NCI-H748 treated with DMSO at 0.1 percent for 48 hours (cell line): ENCODE measurements at places on chromosomes 5 and 9.

- DNase-seq: no peak
Measured at GRCh38 chr9:89386797-89387196, 68.5 kb downstream of the SECISBP2 start.

- DNase-seq: no peak
Measured at GRCh38 chr9:78023003-78023741, 8.4 kb downstream of the GNAQ start.

GRCh38 chr9:121141706-121142105 is 60.0 kb downstream of the RAB14 start:
- DNase-seq: no peak

- DNase-seq: no peak
Measured at GRCh38 chr5:99945478-99946442, 589.4 kb upstream of the FAM174A start.

GRCh38 chr9:18604767-18605730 is 131.1 kb downstream of the ADAMTSL1 start:
- no peak for DNase-seq

GRCh38 chr9:71127301-71127700 is 5.9 kb upstream of the TRPM3 start:
- no peak for DNase-seq

DNA sequence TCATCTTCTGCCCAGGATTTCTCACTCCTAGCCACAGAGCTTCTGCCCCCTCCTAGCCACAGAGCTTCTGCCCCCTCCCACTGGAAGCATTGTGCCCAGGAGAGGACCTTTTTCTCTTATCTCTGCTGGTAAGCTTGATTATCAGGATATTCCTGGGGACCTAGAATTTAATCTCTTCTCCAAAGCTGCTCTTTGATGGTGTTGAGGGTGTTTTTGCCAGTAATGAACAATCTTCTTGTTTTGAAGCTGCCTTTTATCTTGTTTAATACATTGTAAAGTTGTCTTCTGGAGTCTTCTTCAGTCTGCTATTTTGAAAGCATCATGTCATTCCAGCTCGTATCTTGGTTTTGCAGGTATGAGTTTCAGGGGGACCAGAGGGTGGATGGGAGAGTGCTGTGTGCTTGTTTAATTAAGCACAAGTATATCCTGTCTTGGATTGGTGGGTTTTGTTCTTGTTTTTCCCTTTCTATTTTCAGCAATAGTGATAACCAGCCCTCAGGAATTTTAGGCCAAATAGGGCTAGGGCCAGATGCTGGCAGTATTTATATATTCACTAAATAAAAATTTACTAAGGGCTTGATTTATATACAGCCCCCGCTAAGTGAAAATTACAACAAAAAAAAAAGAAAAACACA is 214.0 kb upstream of the DMRT1 start:
- no peak for DNase-seq
